ENCODE measurements at places on chromosomes 11 and 22.

- no peak for DNase-seq
These were observed 858.8 kb downstream of the METTL15 start for GRCh38 chr11:28966951-28967350.

- no peak for DNase-seq
These were observed 60.2 kb upstream of the EMID1 start for GRCh38 chr22:29145321-29146072.

DNA sequence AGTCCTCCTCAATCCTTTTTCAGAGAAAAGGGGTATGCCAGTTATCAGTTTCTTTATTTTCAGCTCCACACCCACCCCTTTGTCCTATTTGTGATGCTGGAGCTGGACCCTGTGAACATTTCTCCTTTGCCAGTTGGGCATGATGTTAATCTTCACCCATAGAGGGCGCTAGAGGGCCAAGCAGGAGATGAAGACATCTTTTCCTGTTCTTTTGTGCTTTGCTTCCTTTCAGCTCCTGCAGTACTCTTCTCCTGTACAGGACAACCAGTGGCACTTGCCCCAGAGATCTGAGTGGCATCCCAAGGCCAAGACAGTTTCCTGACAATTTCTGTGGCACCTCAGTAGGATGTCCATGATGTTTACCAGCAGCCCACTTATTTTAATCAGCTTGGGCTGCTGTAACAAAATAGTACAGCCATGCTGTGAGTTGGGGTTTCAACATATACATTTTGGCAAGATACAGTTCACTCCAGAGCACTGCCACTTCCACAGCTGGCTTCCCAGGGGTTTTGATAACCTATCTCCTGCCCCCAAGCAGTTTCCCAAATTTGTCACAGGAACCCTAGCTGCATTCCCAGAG lies 4.6 kb downstream of the SAA2 start:
- peak; percentile 63 for DNase-seq

DNA sequence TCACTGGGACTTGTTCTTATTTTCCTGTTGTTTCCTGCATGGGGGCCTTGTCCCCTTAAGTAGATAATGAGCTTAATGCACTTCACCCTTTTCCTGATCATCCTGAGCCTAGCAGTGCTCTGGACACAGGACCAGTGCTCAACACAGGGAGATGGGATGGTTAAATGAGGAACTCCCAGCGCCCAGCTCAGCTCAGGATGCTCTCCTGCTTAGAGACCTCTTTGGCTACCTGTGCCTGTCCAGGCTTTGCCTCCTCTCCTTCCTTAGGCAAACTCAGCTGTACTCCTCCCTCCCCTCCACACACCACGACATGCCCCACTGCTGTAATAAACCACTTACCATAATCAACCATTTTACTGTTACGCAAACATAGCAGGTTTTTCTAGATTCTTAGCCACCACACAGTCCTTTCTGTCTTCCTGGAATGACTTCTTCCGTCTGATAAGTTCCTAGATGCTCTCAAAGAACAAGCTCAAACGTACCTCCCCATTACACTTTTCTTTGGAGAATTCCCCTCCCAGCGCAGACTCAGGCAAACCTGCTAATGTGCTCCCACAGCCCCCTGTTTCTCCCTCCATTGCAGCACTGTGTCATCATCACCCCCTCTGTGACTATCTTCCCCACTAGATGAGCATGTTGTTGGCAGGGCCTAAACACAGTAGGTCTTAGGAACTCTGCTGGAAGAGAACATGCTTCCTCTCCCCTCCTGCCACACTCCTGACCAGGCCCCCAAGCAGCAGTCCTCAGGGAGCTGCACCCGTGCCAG lies 113.6 kb downstream of the MICAL2 start:
- DNase-seq = no peak

GRCh38 chr22:20787746-20788626 lies 14.1 kb downstream of the SERPIND1 start:
- no peak for DNase-seq

DNA sequence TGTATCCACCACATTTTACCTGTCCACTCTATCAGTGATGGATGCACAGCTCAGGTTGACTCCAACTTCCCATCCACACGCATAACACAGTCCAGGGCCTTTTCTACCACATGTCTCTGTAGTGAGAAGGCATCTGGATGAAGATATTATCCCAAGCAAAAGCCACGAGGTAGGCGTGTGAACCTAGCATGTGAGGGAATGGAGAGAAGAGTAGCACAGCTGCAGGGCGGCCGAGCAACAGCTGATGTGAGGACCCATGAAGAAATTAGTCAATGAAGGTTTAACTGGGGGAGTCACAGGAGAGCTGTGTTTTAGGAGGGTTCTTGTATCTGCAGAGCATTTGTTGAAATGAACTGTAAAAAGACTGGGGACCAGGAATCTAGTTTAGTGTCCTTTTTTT lies 144.6 kb upstream of the PITPNB start:
- DNase-seq = no peak

DNA sequence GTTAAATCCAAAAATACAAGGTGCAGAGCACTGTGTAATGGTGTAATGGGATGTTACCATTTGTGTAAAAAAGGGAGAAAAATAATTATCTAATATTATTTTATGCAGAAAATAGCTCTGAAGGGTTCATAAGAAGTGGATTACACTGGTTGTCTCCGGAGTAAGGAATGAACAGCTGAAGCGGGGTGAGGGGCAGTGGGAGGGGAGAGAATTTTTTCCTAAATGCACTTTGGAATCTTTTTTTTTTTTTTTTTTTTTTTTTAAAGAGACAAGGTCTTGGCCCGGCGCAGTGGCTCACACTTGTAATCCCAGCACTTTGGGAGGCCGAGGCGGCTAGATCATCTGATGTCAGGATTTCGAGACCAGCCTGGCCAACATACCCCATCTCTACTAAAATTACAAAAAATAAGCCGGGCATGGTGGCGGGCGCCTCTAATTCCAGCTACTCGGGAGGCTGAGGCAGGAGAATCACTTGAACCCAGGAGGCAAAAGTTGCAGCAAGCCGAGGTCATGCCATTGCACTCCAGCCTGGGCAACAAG lies 6.8 kb upstream of the POLR3H start:
- no peak for DNase-seq

- DNase-seq = no peak
These were observed 524.8 kb upstream of the API5 start for GRCh38 chr11:42786981-42787380.

GRCh38 chr22:25360891-25361645 lies 141.6 kb downstream of the CRYBB2 start:
- DNase-seq = no peak

- DNase-seq = no peak
These were observed 4.7 kb upstream of the SHISA8 start for GRCh38 chr22:41919357-41920224.

DNA sequence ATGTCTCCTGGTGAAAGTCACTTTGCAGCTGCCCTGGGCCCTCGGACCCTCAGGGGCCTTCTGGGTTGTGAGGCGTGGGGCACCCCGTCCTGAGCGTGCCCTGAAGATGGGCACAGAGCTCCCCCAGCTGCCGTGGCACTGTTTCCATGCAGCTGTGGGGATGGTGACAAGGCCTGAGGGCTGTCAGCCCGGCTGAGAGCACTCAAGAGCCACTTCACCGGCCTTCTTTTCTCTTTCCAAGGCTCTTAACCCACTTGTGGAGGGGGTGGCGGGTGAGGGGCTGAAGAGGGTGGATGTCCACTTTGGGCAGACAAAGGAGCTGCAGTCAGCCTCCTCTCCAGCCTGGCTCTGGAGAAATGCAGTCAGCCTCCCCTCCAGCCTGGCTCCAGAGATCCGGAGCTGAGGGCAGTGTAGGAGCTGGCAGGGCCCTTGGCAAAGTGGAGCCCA lies 239.5 kb downstream of the ST3GAL4 start:
- no peak for DNase-seq

DNA sequence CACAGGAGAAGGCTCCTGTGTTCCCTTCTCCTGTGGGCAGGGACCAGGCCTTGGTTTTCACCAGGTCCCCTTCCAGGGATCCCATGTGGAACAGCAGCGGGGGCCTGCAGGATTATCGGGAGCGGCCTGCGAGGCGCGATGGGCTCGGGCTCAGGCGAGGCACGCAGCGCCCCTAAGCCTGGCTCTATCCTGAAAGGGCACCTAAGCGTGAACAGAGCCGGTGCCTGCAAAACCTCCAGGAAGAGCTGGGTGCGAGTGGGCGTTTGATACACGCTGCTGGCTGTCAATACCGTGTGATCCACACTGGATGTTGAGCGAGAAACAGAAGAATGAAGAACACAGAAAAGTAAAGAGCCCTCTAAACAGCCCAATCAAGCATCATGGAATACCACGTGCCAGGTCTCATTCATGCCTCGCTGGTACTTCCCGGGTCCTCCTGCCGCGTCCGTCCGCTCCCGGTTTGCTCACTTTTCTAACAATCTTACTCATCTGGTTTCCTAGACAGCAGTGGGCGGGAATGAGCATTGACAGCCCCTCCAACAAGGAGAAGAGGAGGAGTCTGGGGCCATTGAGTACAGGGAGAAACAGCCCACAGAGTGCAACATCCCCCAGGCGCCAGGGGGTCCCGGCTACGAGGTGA lies 12.5 kb downstream of the OSBPL5 start:
- no peak for DNase-seq

DNA sequence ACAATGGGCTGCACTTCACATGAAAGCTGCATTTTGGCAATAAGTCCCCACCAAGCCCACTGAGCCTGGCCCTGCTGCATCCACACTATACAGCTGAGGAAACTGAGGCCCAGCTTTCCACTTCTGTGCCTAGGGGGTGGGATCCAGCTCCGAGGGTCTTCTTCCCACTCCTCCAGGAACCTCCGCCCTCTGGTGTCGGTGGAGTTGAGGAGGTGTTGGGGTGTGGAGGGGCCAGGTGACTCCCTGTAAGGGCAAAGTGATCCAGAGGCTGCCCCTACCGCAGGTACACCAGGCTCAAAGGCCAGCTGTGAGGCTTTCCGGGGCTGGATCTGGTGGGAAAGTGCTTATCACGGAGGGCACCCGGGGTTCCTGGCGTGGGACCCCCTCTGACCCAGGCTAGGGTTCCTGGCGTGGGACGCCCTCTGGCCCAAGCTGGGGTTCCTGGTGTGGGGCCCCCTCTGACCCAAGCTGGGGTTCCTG lies 125.0 kb downstream of the KCNQ1 start:
- DNase-seq = no peak

DNA sequence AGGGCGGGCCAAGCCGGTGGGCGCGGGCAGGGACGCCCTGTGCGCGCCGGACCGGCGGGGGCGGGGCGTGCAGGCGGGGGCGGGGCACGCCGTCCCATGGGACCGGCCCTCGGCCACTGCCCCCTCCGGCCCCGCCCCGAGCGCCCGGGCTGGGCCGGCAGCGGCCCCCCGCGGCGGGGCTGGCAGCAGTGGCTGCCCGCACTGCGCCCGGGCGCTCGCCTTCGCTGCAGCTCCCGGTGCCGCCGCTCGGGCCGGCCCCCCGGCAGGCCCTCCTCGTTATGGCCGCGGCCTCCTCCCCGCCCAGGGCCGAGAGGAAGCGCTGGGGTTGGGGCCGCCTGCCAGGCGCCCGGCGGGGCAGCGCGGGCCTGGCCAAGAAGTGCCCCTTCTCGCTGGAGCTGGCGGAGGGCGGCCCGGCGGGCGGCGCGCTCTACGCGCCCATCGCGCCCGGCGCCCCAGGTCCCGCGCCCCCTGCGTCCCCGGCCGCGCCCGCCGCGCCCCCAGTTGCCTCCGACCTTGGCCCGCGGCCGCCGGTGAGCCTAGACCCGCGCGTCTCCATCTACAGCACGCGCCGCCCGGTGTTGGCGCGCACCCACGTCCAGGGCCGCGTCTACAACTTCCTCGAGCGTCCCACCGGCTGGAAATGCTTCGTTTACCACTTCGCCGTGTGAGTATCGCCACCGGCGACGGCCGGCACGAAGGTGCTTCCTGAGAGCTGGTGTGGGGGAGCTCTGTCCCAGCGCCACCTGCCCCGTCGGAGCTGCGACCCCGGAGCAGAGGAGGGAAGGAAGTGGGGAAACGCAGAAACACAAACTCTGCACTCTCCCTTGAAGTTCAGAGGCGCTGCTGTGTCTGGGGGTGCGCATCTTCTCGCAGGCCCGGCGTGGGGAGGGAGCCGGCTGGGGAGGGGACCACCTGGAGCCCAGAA lies at the start of gene KCNQ1:
Gene KCNQ1, plus strand, starts transcription at position 188 of the 925 bp plus-strand sequence. Its CDS starts 91 bp downstream, at position 279.
- DNase-seq = no peak

DNA sequence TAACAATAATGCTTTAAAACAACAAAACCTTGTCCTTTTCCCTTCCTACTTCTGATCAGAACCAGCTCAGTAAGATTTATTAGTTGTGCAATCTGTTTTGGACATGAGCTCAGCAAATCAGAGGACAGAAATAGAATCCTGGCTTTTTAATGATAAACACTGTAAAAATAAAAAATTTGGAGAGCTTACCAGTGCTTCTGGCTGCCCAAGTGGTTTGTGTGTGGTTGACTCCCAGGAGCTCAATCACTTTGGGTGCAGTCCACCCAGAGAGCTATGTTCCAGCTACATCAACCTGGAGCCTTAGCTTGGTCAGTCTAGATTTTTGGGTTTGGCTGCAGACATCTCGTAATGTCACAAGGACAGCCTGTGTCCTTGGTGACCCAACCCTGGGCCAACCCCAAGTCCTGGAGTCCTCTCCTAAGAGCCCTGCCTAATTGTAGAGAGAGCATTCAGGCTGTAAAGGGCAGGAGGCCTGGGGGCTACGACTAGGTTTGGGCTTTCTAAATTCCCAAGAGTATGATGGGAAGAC lies 28.5 kb downstream of the CD44 start:
- DNase-seq = no peak

DNA sequence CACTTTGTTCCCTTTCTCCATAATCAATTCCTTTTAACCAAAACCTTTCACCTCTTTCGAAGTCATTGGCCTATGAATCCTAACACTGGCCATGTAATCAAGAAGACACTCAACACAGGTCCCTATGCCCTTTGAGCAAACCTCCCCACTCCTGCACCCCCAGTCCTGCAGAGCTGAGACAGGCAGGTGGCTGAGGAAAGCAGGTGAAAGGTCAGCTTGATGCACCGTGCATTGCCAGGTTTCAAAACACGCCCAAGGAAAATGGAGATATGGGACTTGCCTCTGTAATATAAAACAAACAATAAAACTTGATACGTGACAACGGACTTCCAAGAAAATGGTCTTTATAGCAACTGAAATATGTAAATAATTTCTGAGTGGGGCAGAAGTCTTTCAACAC lies 10.6 kb downstream of the CPT1A start:
- no peak for DNase-seq

DNA sequence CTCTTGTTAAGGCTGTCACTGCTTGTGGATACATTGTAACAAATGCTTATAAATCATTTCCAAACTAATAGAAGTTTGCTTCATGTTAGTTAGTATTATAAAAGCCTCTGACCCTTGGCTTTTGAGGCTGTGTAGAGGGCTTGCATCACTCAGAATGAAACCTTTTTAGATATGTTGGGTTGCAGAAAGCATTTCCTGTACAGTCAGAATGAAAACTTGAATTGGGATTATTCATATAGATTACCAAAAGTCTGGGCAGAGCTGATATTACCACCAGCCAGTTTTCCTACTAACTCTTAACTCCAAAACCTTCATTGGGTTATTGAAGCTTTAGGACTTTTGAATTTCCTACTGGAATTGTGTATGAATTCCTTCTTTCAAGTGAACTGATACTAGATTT lies 12.0 kb downstream of the KMT2A start:
- DNase-seq = no peak

GRCh38 chr22:39496131-39496838 lies 5.8 kb upstream of the MIEF1 start:
- DNase-seq = no peak
